ENCODE measurements at places on chromosomes 1 and 21.

GRCh38 chr1:233253832-233254331 lies 41.6 kb downstream of the PCNX2 start:
- DNase-seq: no peak

DNA sequence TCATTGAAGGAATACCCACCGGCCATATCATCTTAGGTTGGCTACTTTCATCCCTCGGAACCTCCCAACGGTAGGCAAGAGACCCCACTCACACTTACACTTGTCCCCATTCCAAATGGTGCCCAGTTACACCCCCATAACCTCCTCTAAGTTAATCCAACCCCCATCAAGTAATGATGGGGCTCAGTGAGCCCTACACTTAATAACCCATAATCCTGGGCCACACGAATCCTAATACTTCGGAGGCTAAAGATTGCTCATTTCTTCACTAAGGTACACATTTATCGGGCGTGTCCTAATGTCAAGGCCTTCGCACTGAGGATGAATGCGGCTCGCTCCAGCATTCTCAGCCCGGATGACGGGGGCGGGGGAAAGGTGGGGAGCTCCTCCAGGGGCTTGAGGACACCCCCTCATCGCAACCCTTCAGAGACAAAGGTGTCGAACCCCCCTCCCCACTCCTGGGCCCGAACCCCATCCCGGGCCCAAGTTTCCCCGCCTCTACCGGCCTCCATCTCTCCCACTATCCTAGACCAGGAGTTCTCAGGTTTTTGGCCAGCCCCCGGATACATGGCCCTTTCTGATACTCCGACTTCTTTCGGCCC lies 435 bp downstream of the ILF2 start:
- no peak for DNase-seq

GRCh38 chr1:172122381-172122780 lies 281.1 kb downstream of the DNM3 start:
- DNase-seq: no peak

DNA sequence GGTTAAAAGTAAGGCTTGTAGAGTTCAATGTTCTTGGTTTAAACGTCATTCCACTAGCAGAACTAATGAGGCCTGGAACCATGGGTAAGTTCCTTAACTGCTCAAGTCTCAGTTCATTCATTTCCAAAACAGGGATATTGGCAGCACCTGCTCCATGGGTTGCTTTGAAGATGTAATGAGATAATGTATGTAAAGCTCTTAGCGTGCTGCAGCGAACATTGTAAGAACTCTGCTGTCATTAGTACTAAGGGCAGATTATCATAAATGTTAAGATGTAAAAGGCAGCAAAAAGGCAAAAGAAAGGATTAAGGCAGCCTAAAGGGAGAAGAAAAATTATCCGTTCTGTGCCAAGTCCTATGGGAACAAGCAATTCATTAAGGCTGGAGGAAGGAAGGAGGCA lies 129.1 kb upstream of the NGF start:
- DNase-seq: no peak

- DNase-seq: no peak
Observed at GRCh38 chr1:54367613-54368012, 38.6 kb downstream of the SSBP3 start.

GRCh38 chr1:221891708-221892107 lies 149.8 kb upstream of the DUSP10 start:
- DNase-seq: no peak

Data from stimulated activated CD4-positive, alpha-beta T cell treated with anti-CD3 and anti-CD28 coated beads, Interleukin-15, amount 100 ng/mL, for 1 hour (primary cell).